ENCODE measurements at places on chromosomes 1 and 21. TPM values are rescaled to one million over a fixed set of nuclear protein-coding genes. Genes with fewer than 3 reads are reported as not detected.

- peak; percentile 2 for DNase-seq
These were observed 484 bp downstream of the DFFB start for GRCh38 chr1:3857791-3858129.

GRCh38 chr21:44975720-44976555 is 36.1 kb downstream of the SLX9 start:
- DNase-seq: no peak

- peak; percentile 9 for DNase-seq
These were observed 116.8 kb upstream of the ATP1A1 start for GRCh38 chr1:116256286-116256649.

DNA sequence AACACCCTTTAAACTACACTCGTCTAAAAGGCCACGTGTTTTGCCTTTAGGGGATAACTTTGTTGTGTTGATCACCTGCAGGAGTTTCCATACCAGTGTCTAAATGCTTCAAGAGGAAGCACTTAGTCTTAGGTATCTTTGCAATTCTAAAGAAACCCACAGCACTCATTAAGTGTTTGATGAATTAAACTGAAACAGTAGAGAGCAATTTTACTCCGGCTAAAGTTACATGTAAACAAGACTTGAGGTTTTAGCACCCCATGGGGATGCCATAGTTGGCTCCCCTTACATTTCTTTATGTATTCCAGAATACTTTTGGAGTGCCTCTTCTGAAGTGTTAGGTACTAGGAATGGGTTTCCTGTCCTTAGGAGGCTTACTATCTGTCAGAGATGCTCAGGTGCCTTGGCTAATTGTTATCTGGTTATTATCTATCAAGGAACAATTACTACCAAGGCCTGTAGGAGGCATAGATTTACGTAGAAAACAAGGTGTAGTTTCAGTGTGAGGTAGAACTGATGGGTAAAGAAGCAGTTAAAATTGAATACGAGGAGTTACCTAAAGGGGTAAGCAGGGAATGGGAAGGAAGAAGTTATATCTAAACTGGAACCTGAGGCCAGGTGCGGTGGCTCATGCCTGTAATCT is 176.8 kb upstream of the SAMSN1 start:
- no peak for DNase-seq

- DNase-seq: no peak
These were observed 9.6 kb downstream of the IGSF9 start for GRCh38 chr1:159935719-159936272.

DNA sequence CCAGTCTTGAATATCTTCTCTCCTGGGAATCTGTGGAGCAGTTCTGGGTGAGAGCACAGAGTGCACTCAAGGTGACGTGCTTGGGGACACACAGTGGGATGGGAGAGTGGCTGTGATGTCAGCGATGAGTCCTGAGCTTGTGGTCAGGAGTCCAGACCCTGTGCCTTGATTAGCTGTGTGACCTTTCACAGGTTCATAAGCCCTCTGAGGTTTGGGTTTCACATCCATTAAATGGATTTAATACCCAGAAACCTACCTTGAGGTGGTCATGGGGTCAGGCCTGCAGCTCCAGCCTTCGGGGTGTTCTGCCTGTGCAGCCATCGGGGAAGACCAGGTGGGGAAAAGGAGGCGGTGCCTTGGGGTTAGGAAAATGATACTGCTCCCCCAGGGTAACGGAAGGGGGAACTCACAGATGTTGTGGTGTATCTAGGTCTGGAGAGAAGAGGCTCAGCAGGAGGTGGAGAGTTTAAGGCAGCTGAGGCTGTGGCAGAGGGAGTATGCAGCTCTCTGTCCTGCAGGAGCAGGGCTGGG is 38.5 kb upstream of the ETV3 start:
- DNase-seq: no peak

- no peak for DNase-seq
These were observed 86.0 kb downstream of the SLC25A24 start for GRCh38 chr1:108114033-108114599.

The DMRTA2 gene
- 0.12 TPM for total RNA-seq
